ENCODE measurements at places on chromosomes 13 and 19. TPM values are rescaled to one million over a fixed set of nuclear protein-coding genes. Genes with fewer than 3 reads are reported as not detected.
A peak's percentile ranks its signal among the peaks of the same experiment; 100 is the strongest.

The CGB3 gene
- total RNA-seq: not detected

GRCh38 chr19:55579766-55580621 lies 654 bp downstream of the ZNF579 start:
- DNase-seq: no peak
- H3K4me3 ChIP-seq: peak overlapping the region; percentile 56
- H3K27ac ChIP-seq: peak overlapping the region; percentile 12
- H3K36me3 ChIP-seq: no peaks in the 10 kb centered on the region

The ERFL gene
- 1.4 TPM for total RNA-seq

DNA sequence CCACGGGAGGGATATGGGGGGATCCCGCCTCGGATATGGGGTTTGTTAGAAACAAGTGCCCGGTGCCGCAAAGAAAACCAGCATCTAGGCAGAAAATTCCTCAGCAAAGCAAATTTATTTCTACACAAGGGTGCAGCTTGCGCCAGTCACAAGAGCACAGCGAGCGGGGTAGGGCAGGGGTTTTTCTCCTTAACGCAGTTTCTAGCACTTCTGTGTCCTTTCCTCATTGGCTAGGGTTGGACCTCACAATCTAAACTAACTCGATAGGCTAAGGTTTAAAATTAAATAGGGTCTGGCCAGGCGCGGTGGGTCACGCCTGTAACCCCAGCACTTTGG lies 595 bp downstream of the ZNF440 start:
- no peak for DNase-seq
- peak overlapping the region; percentile 76 for H3K27ac ChIP-seq
- no peaks in the 10 kb centered on the region for H3K36me3 ChIP-seq
- peaks cover 4% of the 10 kb centered on the region for H3K4me1 ChIP-seq
- peak overlapping the region; percentile 81 for H3K4me3 ChIP-seq
- no peaks in the 10 kb centered on the region for H3K27me3 ChIP-seq

- H3K27ac ChIP-seq: no peak overlapping the region
- H3K27me3 ChIP-seq: peaks cover 18% of the 10 kb centered on the region
- H3K4me1 ChIP-seq: peaks cover 3% of the 10 kb centered on the region
Measured at GRCh38 chr19:11265785-11266236, 3.5 kb upstream of the DOCK6 start.

GRCh38 chr19:55693336-55693974 lies 18.4 kb downstream of the EPN1 start:
- no peak overlapping the region for H3K4me3 ChIP-seq
- H3K4me1 ChIP-seq: no peaks in the 10 kb centered on the region
- no peak overlapping the region for H3K27ac ChIP-seq
- H3K36me3 ChIP-seq: peaks cover 28% of the 10 kb centered on the region
- H3K27me3 ChIP-seq: no peaks in the 10 kb centered on the region

The MATK gene
- total RNA-seq: 27.6 TPM

- H3K36me3 ChIP-seq: peaks cover 24% of the 10 kb centered on the region
- peak overlapping the region; percentile 81 for H3K27ac ChIP-seq
- peaks cover 33% of the 10 kb centered on the region for H3K4me1 ChIP-seq
Measured at GRCh38 chr19:48617146-48617937, 1.6 kb downstream of the RPL18 start.

DNA sequence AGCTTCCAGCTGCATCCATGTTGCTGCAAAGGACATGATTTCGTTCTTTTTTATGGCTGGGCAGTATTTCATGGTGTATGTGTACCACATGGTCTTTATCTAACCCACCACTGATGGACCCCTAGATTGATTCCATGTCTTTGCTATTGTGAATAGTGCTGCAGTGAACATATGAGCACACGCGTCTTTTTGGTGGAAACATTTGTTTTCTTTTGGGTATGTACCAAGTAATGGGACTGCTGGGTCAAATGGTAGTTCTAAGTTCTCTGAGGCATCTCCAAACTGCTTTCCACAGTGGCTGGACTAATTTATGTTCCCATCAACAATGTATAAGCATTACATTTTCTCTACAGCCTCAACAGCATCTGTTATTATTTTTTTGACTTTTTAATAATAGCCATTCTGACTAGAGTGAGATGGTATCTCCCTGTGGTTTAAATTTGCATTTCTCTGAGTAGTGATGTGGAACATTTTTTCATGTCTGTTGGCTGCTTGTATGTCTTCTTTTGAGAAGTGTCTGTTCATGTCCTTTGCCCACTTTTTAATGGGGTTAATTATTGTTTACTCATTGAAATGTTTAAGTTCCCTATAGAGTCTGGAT lies 6.8 kb upstream of the UBE2L5 start:
- no peak overlapping the region for H3K4me3 ChIP-seq
- DNase-seq: no peak
- H3K4me1 ChIP-seq: no peaks in the 10 kb centered on the region
- H3K27ac ChIP-seq: no peak overlapping the region
